Activated CD4-positive, alpha-beta T cell treated with anti-CD3 and anti-CD28 coated beads, Interleukin-2, amount 50 U/mL, for 16 hours (primary cell): ENCODE measurements at places on chromosomes 16 and 17.
A peak's percentile ranks its signal among the peaks of the same experiment; 100 is the strongest.

GRCh38 chr16:25608002-25608401 lies 83.8 kb upstream of the HS3ST4 start:
- DNase-seq, result no peak

GRCh38 chr16:69647020-69647419 lies 79.3 kb downstream of the NQO1 start:
- no peak for DNase-seq

DNA sequence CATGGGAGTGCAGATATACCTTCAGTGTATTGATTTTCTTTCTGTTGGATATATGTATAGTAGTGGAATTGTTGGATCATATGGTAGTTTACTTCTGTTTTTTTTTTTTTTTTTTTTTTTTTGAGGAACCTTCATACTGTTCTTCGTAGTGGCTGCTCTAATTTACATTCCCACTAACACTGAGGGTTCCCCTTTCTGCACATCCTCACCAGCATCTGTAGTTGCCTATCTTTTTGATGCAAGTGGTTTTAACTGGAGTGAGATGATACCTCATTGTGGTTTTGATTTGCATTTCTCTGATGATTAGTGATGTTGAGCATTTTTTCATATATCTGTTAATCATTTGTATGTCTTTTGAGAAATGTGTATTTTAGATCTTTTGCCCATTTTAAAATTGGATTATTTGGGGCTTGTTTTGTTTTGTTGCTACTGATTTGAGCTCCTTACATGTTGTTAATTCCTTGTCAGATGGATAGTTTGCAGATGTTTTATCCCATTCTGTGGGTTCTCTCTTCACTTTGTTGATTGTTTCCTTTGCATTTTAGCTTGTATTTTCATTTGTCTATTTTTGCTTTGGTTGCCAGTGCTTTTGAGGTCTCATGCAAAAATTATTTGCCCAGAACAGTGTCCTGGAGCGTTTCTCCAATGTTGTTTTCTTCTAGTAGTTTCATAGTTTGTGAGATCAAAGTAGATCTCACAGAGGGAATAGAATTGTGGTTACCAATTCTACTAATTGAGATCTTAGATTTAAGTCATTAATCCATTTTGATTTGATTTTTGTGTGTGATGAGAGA lies 25.0 kb upstream of the BCAS3 start:
- no peak for DNase-seq

DNA sequence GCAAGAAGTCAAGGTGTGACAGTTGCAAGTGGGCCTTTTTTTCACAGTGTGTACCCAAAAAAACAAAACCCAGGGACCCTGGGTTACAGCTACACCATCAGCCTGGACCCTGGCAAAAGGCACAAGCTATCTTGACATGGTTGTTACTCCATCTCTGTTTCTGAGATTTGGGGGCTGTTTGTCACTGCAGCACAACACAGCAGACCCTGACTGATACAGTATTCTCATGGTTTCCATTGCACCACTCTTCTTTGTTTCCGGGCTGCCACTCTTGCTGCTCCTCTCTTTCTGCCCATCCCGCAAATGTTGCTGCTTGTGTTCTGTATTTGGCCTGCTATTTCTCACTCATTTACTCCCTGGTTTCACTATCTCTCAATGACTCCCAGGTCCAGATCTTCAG lies 55.2 kb downstream of the C16orf78 start:
- no peak for DNase-seq

- DNase-seq, result no peak
These were observed 35.4 kb downstream of the SYT17 start for GRCh38 chr16:19203374-19203966.

DNA sequence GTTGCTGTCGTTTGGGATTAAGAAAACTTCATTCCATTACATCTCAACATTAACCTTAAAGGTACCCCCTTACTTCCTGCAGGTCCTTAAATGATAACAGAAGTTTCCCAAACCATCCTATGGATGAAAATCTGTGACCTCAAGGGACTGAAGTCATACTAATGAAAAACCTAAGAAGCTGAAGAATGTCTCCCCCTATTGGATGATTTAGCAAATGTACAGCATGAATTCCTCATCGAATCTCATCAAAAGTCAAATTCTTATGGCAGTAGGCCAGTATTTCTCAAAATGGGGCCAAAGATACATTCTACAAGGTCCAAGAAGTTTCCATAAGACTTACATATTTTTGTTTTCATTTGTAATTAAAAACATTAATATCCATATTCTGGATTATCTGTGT lies 13.5 kb downstream of the SCO1 start:
- no peak for DNase-seq

DNA sequence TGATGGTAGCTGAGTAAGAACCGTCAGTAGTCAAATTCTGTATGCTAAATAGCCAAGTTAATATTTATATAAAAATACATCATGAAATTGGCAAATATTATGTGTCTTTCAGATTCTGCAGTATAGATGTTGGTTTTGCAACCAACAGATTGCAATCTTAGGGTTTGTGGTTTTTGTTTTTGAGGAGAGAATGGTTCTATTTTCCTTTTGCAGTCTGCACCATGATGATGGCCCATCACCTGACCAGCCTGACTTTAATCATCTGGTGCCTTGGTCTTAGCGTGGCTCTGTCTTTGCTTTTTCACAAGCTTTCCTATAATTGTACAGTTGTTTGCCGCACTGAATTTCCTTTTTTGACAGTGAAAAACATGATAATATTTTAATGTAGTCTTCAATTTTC lies 50.7 kb downstream of the NUP93 start:
- DNase-seq, result peak; percentile 37

GRCh38 chr17:31512104-31512740 lies 120.7 kb downstream of the RAB11FIP4 start:
- DNase-seq, result no peak

DNA sequence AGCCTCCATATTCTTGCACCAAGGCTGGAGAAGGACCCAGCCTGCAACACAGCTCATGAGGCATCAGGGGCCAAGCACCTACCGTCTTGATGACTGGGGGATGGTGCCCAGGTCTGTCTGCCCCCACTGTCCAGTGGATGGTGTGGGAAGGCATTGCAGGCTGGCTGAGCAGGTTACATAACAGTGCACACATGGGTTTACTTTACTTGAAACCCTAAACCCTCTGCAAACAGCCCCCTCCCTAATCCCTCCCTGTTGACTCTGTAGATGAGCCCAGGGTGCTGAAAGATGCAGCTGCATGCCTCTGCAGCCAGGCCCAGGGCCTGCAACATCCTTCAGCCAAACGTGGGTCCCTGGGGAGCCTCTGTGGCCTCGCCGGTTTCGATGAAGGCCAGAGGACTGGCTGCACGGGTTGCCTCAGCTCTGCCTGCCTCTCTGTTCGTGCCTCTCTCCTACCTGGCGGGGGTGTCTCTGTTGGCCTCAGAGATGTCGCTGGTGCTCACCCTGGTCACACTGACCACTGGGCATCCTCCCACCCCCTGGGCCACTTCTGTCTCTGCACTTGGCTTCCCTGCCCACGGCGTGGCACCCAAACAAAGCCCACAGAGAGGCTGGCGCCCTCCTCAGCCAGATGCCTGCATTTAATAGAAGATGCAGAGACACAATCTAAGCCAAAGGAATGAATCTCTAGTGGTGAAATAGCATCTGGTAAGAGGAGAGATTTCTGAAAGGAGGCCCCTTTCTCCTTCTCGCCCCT lies 95.1 kb downstream of the METRNL start:
- no peak for DNase-seq

- no peak for DNase-seq
These were observed 580 bp downstream of the TANC2 start for GRCh38 chr17:62966426-62967204.

DNA sequence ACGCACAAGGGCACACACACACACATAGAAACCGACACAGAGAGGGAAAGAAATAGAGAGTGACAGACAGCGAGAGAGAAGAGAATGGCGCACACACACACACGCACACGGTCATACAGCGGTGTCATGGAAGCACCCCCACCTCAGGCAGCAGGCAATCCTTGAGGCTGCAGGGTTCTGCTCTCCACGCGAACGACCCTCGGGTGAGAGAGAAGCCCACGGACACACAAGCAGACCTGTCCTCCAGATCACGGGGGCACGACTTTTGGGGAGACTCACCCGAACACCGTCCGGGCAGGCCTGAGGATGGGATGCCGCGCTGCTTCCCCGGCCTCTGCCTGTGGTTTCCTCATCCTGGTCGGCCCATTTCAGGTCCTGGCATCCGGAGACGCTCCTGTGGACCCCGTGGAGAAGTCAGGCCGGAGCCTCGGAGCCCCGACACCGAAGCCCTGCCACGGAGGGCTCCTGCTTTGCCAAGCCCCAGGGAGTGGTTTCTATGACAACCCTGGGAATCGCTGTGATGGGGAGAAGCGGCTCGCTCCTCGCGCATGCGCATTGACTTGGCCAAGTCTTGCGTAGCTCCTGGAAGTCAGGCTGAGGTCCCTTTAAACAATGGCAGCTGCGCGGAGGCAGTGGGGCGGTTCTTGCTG lies 118.2 kb upstream of the KCNJ18 start:
- peak; percentile 18 for DNase-seq

DNA sequence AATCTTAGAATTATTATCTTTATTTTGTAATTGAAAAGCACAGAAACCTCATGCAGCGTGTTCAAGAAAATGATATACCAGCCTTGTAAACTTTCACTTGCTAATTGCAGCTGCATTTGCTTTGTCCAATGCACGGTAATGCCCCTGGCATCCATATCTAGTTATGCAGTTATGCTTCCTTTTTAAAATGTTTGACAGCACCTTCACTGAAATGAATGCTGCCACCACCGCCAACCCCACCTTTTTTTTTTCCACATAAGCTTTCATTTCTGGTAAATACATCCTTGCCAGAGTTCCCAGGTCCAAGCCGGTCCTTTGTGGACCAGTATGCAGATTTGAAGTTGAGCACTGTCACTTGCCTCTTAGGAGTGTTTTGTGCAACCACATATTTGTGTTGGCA lies 338.8 kb downstream of the WWOX start:
- no peak for DNase-seq

- peak; percentile 71 for DNase-seq
These were observed 18.2 kb upstream of the ABR start for GRCh38 chr17:1197781-1198490.
